ENCODE measurements at places on chromosomes 6 and 20. TPM values are rescaled to one million over a fixed set of nuclear protein-coding genes. Genes with fewer than 3 reads are reported as not detected.

Gene ISM1
- total RNA-seq, result 4.0 TPM

Gene TXLNB
- total RNA-seq, result 0.59 TPM

Gene SLC22A16
- total RNA-seq, result 0.36 TPM

Gene JARID2
- 10.5 TPM for total RNA-seq

Gene SNAP25
- 1.8 TPM for total RNA-seq

DNA sequence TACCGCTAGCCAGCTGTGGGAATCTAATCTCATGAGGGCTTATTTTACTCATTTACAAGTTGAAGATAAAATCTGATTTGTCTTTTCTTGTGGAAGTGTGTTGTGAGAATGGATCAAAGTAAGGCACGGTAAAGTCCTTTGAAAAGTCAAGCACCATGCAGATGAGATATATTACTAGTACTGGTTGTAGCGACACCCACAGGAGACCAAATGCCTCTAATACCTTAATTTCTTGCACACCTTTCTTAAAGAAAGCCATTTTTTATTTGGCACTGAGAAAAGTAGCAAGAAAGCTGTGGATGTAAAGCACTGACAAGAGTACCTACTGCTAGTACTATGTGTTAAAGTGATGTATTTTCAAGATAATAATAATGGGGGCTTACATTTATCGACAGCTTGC is 191.0 kb upstream of the MMS22L start:
- DNase-seq, result no peak

- DNase-seq, result no peak
These were observed 9.3 kb downstream of the ADNP start for GRCh38 chr20:50921803-50922501.

DNA sequence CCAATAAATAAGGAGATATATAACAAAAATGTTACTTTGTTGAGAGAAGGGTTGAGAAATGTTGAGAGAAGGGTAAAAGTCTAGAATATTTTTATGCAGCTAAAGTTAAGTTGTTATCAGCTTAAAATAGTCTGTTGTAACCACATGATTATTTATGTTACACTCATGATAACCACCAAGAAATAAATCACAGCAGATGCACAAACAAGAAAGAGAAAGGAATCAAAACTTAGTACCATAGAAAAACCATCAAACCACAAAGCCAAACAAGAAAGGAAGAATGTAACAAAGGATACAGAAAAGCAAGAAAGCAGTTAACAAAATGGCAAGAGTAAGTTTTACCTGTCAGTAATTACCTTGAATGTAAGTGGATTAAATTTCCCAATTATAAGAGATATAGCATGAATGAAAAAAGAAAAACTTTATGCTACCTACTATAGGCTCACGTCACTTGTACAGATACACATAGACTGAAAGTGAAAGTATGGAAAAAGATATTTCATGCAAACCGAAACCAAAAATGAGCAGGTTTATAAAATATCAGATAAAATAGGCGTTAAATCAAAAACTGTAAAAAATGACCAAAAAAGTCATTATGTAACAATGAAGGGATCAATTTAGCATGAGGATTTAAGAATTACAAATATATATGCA is 93.6 kb downstream of the STXBP5 start:
- no peak for DNase-seq

DNA sequence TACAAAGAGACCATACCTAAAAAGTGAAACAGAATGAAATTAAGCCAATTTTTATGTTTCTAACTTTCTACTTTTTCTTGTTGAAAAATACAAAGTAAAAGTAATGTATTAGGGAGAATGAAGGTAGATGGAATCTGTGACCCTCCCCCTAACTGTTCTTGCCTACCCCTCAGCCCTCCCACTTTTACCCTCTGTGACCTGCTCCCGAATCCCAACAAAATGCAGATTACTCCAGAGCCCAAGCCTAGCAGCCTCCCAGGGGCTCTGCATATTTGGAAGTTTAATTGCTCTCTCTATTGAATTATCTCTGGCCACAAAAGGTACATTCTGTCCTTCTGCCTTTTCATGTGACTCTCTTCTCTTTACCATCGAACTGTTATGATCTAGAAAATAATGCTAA is 201.5 kb downstream of the PKHD1 start:
- no peak for DNase-seq

GRCh38 chr6:86017236-86017635 is 374.6 kb upstream of the SYNCRIP start:
- no peak for DNase-seq

- peak; percentile 39 for DNase-seq
These were observed 9.8 kb downstream of the ZNF335 start for GRCh38 chr20:45962031-45962755.

GRCh38 chr20:22944062-22944461 is 91.0 kb upstream of the SSTR4 start:
- no peak for DNase-seq

GRCh38 chr6:89244241-89244985 is 27.3 kb upstream of the GABRR1 start:
- no peak for DNase-seq

DNA sequence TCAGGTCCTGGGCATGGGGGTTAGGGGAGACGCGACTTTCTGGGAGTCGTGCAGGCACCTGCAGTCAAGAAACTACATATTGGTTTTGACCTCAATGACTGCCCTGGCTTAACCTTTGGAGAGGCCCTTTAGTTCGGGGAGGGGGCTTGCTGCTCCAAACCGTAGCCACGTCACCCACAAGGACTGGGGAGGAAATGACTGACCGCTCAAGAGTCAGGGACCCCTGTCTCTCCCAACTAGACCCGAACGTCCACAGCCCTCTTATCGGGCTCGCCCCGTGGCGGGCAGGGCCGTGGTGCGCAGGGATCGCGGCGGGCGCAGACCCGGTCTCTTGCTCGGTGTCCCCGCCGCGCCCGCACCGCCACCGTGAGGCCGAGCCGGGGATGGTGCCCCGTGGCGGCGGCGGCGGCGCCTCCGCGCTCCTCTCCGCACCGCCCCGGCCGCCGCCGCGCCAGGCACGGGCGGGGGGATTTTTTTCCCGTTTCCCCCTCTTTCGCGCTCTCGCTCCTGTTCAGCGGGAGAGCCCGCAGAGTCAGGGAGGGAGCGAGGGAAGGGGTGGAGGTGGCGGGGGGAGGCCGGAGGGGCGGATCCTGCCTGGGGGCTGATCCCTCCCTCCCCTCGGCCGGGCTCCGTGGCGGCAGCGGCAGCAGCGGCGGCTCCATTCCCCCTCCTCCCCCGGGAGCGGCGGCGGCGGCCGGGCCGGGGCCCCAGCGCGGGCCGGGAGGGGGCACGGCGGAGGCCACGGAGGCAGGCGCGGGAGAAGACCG is at the start of gene BRPF3:
Gene BRPF3 (plus strand): TSS at position 632 of the 767 bp plus-strand sequence. CDS start 3,579 bp downstream, outside the sequence.
- DNase-seq, result peak; percentile 98

DNA sequence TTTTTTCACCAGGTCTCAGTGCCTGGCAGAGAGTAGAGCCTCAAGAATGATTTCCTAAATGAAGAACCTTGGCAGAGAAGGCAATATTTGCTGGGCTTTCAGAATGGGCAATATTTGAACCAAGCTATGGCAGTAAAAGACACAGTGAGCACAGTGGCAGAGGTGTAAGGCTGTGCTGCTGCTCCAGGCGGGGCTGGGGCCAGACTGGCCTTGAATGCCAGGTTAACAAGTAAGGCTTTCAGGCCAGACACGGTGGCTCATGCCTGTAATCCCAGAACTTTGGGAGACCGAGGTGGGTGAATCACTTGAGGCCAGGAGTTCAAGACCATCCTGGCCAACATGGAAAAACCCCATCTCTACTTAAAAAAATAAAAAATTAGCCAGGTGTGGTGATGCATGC is 8.5 kb upstream of the MYL9 start:
- DNase-seq, result no peak

DNA sequence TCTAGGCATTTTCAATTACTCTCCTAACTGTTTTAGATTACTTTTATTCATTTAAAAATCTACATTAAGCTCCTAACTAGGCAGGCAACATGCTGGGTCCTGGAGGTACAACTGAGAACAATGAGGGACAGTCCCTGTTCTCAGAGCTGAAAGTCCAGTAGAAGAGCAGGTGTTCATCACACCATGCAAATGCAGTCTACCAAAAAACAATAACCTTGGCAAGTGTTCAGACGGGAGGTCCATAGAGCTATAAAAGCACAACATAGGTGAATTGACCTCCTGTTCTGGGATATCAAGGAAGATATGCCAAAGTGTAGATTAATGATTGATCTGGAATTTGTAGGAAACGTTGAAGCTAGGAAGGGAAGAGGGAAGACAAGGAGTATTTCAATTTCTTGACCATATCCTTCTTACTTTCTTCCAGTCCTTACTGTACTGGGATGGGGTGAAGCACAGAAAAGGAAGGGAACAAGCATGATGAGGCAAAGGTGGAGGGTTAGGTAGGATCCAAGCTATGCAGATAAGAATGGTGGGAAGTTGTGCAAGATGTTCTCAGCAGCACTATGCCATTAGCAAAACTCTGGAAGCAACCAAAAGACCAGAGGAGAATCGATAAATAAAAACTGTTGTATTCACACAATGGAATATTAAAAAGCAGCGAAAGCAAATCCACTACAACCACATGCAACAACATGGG is 485.7 kb upstream of the JARID2 start:
- no peak for DNase-seq

DNA sequence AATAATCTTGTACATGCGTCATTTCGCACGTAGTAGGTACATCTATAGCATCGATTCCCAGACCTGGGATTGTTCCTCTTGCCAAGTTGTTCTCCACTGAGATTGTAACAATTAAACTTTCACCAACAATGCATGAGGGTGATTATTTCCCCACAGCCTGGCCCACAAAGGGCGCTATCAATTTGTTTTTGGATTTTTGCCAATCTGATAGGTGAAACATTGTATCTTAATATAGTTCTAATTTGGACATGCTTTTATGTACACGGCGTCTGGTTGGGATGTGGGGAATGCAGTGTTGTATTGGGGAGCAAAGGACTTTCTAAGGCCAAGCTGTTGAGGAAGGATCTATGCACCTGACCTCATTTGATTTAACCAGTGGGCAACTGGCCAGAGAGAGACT is 59.5 kb downstream of the VEGFA start:
- DNase-seq, result no peak

GRCh38 chr6:35519313-35520015 is 6.8 kb upstream of the TULP1 start:
- DNase-seq, result no peak

DNA sequence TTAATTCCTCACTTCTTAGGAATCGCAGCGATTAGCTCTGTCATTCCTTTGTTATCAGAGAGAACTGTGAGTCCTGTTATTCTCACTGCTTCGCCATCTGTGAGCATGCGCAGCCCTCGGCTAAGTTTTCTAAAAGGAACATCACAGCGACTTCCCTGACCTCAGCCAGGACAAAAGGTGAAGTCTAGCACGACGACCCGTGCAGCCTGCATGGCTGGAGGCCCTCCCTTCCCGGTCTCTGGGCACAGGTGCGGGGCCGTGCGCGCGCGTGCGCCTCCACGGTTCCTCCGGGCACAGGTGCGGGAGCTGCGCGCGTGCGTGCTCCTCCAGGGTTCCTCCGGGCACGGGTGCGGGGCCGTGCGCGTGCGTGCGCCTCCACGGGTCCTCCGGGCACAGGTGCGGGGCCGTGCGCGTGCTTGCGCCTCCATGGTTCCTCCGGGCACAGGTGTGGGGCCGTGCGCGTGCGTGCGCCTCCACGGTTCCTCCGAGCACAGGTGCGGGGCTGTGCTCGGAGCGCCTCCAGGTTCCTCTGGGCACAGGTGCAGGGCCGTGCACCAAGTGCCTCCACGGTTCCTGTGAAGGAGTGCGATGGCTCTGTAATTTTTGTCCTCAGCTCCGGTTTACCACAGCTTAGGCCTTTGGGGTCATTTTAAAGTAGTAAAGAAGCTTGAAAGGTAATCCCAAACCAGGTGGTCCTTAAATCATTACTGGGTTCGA is 212.3 kb downstream of the ERMARD start:
- DNase-seq, result peak; percentile 85

DNA sequence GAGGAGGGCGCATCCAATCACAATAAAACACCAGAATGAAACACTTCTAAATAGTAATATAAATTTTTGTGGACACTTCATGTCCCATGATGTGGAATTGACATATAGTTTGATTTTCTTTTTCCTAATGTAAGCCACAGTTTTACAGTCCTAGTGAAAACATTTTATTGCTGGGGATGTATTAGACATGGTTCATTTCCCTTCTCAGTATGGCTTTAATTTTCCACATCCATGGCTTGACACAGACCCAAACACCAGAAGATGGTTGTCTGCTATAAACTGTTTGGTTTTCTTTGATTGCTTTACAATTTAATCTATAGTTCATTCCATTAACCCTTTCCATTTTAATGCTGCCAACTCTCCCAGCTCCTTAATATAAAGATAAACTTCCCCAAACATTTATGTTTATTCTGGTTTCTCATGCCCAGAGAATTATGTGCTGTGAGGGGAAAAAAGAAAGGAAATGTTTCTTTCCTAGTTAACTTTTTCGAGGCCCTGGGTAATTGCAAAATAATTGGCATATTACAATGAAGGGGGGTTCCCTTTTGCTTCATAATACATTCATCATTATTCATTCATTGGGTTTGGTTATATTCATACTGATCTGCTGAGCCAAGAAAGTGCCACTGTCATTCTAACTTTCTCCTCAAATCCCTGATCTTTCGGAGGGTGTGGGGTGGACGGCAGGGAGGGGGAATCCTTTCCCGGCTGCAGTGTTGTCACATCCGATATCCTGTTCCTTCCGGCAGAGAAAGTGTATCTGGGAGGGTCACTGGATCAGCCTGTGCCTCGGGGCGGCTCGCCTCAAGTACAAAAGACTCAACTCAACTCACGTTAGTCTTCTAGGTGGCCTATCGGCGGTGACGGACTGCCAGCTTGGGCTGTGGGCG is 127.6 kb upstream of the TFAP2D start:
- DNase-seq, result no peak

DNA sequence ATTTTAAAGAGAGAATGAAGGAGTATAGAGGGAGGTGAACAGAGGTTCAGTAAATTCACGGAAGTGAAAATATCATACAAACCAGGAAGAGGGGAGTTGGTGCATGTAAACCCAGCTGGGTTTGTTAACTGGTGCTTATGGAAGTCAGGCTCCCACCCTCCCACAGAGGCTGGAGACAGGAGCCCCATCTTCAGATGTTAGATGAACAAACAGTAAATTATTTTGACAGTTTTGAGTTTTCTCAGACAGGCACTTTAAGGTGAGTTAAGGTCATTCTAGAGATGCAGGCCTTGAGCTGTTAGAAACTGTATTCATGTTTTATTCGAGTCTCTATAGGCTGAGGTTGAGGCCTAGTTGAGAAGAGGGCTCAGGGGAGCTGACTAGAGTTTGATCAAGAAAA is 41.8 kb upstream of the FUCA2 start:
- no peak for DNase-seq
